ENCODE measurements at places on chromosomes 3 and 15.

DNA sequence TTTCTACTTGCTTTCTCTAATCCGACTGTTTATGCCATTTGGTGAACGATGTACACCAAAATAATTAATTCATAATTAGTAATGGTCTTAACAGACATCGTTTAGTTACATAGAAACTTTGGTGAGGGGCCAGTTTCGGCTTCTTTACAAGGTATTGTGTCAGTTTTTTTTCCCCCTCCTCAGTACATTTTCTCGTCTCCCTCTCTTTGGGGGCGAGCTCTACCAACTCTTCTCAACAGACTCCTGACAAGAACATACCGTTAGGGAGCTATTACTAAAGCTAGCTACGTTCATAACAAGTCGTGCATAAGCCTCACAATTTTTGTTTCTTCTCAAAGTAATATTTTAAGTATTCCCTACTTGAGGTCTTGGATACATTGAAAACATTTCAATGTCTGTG, 1.4 kb downstream of the U2SURP start:
- no peak for DNase-seq

GRCh38 chr3:14077310-14077709, 47.4 kb downstream of the CHCHD4 start:
- DNase-seq, result no peak

DNA sequence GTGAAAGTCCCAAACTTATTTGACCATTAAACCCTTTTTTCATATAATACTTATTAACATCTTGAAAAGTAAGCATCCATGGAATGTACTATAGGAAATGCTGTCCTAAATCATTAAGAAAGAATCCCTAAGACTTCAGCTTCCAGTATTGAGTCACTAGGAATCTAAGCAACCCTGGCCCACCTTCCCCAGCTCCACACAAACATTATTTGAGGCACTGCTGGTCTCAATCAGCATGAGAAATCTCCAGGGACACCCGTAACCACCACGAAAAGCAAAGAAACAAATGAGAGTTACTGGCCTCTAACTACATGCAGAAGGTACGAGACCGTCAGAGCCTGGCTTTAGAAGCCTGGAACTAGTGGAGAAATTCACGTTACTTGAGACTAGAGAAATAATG, 68.2 kb downstream of the POLQ start:
- no peak for DNase-seq

DNA sequence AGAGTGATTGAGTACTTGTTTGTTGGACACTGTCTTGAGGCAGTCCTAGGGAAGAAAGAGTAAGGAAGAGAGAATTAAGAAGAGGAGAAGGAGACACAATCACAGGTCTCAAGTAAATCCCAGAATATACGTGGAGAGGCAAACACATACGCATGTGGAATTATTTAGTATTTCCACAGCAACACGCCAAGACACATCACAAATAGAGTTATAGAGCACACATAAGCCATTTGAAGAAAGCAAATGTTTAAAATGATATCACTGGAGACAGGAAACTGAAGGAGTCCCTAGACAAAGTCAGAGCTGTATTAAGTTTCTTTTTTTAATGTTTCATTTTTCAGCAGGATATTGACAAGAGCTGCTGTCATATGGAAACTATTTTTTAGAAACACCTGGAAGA, 206.1 kb upstream of the LRIG1 start:
- DNase-seq, result no peak

DNA sequence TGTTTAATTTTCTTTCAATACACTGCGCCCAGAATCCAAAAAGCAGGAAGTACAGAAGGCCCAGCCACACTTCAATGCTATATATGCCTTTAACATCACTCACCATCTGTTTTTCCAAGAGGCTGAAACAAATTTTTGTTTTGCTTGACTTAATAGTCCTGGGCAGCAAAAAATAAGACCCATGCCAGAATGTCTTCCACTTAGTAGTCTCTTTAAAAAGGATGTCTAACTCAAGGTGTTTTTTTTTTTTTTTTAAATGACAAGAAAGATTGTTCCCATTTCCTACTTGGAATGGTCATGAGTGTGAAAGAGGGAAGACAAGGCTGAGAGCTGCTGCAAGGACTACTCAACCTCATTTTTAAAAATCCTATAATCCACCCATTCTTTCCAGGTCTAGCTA, 590.3 kb upstream of the SGO1 start:
- DNase-seq, result no peak

DNA sequence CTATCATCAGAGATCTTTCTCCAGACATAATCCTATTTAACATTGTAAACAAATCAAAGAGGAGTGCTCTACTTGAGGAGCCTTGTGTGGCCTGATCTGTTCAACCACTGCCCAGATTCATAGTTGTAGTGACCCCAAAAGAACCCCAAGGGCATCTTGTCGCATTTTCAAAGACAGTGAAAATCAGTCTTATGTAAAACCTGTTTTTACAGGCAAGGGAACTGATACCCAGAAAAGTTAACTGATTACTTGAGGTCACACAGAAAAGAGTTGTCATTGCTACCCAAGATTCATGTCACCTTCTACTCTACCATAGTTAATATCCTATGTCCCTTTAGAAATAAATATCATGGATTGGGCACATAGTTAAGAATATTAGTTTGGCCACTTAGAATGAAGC, 40.5 kb upstream of the ARPP21 start:
- no peak for DNase-seq

GRCh38 chr3:169999433-169999832, 32.8 kb downstream of the SEC62 start:
- no peak for DNase-seq

- DNase-seq, result no peak
Measured at GRCh38 chr3:85726241-85726640, 767.5 kb downstream of the CADM2 start.

- DNase-seq, result no peak
Measured at GRCh38 chr3:106862067-106862466, 515.2 kb upstream of the CCDC54 start.

GRCh38 chr3:175749981-175750380, 890.8 kb downstream of the NAALADL2 start:
- no peak for DNase-seq

GRCh38 chr3:195302431-195302830, 31.5 kb upstream of the XXYLT1 start:
- no peak for DNase-seq

DNA sequence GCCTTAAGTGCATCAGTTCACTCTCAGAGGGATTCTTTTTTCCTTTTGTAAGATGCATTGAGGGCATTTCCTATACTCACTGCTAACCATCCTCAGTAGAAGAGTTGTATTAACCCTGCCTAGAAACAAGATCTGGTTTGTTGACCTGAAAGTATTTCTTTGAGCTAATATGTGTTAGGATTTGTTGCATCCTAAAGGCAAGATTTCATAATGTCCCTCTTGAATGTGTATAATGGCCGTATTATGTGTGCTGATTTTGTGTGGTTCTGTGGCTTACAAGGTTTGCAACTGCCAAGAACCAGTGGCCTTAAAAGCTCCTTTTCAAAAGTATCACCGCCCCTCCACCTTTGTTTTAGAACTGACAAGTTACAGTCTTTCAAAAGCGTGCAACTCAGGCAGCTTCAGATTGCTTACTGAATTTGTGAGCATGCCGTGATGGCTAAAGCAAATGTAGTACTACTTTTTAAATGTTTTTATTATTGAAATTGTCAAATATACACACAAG, 182.0 kb upstream of the BHLHE40 start:
- no peak for DNase-seq

Measured in cortex of kidney (tissue), 1 donor.